ENCODE measurements at places on chromosomes 6 and 20.

GRCh38 chr6:127446356-127446755 lies 12.8 kb downstream of the KIAA0408 start:
- DNase-seq, result no peak

DNA sequence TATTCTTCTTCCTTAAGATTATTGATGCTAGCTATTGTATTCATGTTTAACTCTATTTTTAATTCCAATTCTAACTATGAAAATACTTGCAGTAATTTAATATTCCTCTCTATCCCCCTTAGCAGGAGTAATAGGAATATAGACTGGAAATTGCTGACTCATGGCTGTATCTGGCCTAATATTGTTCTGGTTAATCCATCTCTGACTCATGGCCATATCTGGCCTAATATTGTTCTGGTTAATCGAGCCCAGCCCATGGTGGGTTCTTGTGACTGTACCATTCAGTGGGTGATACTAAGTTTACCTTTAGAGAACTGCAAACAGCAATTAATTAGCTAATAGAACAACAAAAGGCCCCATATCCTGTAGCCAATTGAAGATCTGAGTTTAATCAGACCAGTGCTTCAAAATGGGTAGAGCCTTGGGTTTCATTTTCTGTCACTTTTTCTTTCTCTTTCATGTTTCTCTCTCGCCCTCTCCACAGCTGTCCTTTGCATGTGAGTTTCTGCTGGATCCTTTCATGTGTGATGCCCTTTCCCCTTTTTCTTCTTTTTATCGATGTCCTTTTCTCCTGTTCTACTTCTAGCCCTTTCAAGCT lies 50.6 kb downstream of the SLC22A3 start:
- no peak for DNase-seq

GRCh38 chr6:21000331-21000801 lies 466.1 kb downstream of the CDKAL1 start:
- no peak for DNase-seq

- DNase-seq, result no peak
Measured at GRCh38 chr6:17032988-17033634, 68.7 kb upstream of the STMND1 start.

DNA sequence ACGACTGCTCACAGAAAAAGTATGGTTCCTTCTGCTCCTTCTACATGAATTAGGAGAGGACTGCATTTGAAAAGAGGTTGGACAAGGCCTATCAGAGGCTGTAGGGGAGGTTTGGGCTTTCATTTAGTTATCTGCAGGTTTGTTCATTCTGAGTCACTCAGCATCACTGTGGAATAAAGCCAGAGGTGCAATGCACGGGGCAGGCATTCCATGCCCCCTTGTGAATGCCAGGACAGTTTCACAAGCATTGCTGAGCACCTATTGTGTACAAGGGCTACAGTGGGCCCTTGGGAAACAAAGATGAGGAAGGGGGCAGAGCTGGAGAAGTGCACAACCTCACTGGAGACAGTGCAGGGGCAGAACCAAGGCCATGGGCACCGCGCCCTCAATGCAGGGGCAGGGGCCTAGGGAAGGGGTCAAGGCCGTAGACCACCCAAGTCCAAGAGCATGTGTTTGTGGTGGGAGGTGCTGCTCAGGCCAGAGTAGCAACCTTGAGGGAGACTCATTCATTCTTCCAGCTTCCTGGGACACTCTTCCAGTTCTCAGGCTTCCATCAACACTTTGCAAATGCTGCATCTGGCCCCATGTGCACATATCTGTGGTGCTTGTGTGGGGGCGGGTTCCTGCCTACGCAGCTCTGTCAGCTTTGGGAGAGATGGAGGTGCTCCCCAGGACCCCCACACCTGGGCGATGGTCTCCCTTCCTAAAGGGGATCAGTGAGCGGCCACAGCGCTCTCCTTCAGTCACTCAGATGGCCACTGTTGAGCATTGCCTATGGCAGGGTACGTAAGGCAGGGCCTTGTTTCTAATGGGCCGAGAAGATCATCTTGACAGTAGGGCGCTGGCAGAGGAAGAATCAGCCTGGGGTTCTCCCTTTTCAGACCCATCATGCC lies 204.5 kb downstream of the SYNDIG1 start:
- no peak for DNase-seq

- DNase-seq, result no peak
Measured at GRCh38 chr6:167671977-167672687, 154.6 kb upstream of the AFDN start.
